ENCODE measurements at places on chromosomes 5 and 9.

DNA sequence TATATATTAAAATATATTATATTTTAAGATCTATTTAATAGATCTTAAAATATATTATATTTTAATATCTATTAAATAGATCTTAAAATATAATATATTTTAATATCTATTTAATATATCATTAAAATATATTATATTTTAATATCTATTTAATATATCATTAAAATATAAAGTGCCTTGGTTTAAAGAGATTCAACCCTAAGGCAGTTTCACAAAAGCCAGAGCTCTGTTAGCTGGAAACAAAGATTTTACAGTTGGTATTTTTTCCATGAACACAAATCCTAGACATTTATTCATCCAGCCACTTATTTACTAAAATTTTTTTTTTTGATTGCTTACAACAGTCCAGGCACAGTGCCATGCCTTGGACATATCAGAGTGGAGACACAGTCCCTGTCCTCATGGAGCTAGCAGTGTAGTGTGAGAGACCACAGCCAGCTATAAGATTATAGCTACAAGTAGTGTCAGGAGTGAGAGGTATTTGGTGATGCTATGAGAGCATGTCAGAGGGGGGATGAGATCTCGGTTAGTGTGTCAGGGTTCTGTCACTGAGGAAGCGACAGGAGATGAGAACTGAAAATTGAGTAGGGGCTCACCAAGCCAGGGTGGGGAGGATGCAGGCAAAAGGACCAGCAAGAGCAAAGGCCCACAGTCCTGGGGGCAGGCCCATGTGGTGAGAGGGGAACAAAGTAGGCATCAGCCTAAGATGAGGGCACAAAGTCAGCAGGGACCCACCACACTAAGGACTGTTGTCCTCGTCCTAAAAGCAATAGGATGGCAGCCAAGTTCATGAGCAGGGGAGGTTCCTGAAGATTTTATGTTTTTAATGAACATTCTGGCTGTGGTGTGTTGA lies 74.5 kb downstream of the FBXO38 start:
- no peak for DNase-seq

- DNase-seq: no peak
Observed at GRCh38 chr5:115472271-115473025, 72.1 kb downstream of the FEM1C start.

DNA sequence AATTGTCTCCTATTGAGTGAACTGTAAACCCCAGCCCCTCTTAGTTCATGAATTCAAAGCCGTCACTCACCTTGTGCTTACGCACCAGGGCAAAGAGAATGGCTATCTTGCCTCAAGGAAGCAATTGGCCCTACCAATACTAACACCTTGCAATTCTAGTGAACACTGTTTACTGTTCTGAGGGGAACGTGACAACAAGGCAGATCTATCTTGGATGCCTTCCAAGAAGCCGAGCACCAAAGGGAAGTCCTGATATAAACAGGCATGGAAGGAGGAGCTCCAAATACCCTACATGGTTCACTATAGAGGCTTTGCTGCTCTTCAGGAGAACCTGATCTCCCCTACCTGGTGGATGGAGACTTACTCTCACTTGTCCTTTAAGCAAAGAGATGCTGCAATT lies 1.7 kb upstream of the PLPPR1 start:
- no peak for DNase-seq

DNA sequence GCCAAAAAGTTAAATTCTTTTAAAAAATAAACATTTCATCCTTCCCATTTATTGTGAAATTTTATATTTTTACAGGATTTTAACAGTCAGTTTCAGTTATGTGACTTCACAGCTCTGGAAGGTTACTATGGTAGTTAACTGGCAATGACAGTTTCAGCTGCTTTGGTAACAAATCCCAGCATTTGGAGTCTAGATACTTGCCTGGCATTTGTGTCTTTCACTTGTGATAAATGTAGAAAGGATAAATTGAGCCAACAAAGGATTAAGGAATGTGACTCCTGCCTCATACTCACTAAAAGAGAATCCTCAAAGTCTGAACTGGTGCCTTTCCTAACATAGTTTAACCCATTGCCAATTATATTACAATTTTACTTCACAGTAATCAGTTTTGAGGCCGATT lies 315.5 kb downstream of the FER start:
- no peak for DNase-seq

GRCh38 chr9:75112789-75113188 lies 24.5 kb downstream of the OSTF1 start:
- no peak for DNase-seq

DNA sequence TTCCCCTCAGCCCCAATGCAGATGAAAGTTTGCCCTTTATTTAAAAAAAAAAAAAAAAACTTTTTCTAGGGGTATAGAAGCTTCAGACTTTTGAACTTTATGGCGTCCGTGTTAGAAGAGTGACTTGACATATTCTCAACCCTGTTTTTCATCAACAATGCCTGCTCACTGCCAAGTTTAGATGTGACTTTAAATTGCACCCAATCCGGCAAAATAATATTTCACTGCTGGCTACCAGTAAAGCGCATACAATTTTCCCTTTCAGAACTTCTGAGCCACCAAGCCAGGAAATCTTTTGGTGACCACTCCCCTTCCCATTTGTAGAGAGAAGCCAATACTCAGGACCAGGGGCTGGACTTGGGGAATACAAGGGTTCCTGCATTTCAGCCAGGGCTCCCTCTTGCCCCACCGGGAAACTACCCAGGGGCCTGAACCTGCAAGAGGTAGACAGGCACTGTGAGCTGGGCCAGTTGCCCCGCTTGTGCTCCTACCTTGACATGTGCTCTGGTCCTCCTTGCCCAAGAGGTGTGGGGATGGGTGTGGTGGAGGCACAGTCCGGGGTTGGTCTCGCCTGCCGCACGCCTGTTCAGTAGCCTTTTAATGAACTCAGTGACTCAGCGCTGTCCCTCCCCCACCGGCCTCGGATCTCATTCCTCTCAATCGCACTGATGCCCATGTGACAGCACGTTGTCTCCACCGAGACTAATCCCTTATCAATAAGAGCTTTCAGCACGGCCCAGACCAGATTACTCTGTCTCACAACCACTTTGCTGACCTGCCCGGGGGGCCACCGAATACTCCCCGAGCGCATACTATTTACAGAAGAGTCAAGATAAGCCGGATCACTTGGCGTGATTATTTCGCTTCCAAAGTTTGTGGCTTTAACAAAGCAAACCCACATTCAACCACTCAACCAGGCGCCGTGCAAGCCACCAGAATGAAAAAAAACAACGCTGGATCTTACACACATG lies 226.4 kb downstream of the DCP2 start:
- no peak for DNase-seq

DNA sequence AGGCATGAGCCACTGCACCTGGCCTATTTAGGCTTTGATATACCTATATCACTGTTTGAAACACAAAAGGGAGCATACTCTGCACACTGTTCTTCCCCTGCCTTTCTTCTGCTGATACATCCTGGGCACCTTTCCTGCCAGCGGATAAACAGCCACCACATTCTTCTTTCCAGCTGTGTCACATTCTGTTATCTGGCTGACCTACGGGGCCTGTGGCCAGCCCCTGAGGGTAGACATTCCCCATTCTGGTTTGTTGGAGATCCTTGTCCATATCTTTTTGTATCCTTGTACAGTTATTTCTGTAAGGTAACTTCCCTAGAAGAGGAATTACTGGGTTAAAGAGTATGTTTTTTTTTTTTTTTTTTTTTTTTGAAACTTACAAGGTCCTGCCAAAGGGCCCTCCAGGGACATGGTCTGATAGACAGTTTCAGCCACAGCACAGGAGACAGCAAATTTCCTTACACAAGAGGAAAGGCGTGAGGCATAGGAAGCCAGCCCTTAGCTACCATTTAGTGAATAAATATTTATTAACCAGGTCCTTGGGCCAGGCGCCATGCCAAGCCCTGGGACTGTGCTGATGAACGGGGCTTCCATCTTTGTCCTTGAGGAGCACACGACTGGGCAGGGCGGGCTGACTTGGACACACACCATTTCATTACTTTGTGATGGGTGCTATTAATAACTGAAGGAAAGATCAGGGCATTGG lies 57.8 kb downstream of the ERGIC1 start:
- no peak for DNase-seq

DNA sequence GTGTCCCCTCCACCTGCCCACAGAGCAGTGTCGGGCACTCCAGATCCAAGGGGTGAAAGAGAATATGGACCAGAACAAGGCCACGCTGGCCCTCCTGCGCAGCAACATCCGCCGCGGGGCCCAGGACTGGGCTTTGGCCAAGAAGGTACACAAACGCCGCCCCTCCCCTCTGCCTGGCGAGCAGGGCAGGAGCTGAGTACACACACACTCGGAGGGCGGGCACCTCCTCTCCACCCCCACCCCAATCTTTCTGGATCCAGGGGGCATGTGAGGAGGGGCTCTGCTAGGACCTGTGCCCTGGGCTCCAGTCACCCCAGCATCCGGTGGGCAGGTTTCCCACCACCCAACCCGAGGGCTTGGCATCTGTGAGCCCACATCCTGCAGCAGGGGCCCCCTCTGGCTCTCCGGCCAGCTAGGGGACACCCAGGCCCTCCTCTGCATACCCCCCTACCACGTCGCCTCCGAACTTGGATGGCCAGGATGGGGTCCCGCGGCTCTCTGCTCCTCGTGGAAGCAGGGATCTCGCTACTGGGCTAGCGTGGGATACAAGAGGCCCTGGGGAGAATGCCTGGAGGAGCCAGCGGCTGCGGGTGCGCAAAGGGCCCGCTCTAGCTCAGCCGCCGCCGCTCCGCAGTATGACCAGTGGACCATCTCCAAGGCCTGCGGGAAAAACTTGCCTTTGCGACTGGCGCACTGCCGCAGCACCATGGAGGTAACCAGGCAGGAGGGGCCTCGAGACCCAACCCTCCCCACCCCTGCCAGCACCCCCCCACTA lies 3.1 kb downstream of the CCDC183 start:
- DNase-seq: no peak

DNA sequence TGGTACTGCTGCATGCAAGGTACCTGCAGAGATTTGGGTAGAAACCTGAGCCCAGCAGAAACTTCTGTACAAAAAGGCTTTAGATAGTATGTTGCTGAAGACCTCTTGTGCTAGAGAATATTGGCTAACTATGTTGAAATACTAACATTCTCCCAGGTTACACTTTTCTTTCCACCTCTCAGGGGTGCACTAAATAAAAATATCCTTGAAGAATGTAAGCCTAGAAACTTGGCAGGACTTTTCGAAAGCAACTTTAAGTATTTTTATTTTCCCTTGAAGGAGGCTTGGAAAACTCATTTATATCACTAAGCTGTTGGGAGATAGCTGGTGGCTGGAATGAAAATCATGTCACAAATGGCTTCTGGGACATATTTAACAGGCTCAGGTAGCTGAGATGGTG lies 50.0 kb downstream of the FBXL7 start:
- no peak for DNase-seq

DNA sequence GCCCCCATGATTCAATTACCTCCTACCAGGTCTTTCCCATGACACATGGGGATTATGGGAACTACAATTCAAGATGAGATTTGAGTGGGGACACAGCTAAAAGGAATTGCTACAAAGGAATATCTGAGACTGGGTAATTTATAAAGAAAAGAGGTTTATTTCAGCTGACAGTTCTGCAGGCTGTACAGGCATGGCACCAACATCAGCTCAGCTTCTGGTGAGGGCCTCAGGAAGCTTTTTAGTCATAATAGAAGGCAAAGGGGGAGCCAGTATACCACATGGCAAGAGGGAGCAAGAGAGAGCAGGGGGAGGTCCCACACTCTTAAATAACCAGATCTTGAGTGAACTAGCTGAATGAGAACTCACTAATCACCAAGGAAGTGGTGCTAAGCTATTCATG lies 11.2 kb upstream of the ALDOB start:
- no peak for DNase-seq

DNA sequence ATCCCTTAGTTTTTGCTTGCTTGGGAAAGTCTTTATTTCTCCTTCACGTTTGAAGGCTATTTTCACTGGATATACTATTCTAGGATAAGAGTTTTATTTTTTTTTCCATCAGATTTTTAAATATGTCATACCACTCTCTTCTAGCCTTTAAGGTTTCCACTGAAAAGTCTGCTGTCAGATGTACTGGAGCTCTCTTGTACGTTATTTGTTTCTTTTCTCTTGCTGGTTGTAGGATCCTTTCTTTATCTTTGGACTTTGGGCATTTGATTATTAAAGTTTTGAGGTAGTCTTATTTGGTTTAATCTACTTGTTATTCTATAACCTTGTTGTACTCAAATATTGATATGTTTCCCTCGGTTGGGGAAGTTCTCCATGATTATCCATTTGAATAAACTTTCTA lies 848.4 kb upstream of the COX7C start:
- DNase-seq: no peak

DNA sequence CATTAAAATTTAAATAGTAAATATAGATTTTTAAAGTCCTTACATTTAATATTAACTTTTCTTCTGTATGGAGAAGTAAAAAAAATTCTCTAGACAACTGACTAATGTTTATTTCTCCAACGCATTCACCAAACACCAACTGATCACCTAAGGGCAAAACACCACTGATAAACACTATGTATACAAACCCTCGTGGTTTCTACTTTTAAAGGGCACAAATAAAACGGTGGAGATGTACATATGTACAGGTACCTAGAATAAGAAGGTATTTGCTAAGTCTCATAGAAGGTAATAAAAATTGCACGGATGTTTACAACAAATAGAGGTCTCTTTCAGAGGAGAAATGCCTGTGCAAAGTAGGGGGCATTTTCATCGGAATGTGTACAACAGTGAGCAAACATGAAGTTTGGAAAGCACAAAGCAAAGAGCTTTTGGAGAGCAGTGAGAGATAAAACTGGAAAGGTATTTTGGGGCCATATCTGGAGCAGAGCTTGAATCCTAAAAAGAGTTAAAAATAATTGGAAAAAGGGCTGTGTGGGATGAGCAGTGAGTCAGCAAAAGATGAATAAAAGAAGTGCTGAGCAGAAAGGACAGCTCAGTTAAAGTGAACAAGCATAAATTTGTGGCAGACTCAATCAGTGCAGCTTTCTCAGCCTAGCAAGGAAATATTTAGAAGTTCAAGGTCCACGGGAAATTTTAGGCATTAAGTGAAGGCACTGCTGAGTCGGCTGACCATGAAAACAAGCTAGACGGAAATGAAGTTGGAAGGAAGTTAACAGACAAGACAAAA lies 160.0 kb downstream of the TMEM161B start:
- no peak for DNase-seq

DNA sequence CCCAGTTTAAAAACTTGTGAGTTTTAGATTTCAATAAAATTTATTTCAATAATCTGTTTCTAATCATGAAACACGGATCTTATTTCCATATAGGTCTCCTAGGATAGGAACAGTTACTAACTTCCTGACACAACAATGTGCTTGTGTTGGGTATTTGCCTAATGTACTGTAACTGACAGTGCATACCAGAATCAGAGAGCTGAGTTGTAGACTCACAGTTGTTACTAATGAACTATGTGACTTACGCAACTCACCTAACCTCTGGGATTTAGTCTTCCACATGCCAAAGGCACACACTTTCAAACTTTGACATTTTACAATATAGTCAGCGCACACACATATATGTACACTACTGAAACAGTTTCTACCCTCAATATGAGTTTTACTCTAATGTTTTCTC lies 77.7 kb downstream of the HOMER1 start:
- no peak for DNase-seq

GRCh38 chr5:151718153-151718552 lies 31.4 kb upstream of the SPARC start:
- no peak for DNase-seq

GRCh38 chr5:67404256-67405100 lies 207.9 kb upstream of the CD180 start:
- DNase-seq: no peak

Measured in stimulated activated CD4-positive, alpha-beta T cell treated with anti-CD3 and anti-CD28 coated beads, TNF-alpha, amount 100 ng/mL, for 24 hours (primary cell).